HCEC 1CT (cell line): ENCODE measurements at places on chromosomes 11 and 22.

DNA sequence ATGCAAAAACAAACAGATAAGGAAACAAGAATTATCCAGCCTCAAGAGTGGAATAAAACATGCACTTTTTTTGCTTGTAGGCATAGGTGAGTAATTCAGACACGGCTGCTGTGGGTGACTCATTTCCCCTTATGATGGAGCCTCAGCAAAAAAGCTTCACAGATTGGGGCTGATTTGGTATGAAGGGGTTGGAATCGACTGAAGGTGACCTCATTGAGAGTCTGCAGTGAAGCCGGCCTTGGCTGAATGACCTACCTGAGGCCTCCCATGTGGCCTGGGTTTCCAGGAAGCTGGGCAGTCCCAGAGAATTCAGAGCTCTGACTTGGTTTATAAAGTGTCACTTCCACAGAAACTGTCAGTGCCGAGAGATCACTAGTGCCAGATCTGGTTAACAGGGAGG, 34.2 kb upstream of the VPREB1 start:
- DNase-seq = peak; percentile 66

DNA sequence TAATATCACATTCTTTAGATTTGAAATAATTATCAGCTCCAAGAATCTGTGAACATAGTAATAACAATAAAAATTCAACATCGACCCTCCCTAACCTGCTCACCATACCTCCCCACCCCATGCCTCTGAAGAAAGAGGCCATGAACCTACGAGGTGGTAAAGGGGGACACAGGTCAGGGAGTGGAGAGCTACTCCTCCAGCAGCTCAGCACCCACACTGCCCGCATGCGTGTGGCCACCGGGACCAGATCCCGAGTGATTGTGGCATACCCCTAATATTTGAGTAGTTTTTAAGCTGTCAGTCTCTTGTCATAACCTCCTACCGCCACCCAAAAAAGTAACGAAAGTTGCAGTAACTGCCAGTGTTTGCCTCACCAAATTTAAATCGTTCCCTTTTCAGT, 16.8 kb upstream of the ADSL start:
- no peak for DNase-seq

DNA sequence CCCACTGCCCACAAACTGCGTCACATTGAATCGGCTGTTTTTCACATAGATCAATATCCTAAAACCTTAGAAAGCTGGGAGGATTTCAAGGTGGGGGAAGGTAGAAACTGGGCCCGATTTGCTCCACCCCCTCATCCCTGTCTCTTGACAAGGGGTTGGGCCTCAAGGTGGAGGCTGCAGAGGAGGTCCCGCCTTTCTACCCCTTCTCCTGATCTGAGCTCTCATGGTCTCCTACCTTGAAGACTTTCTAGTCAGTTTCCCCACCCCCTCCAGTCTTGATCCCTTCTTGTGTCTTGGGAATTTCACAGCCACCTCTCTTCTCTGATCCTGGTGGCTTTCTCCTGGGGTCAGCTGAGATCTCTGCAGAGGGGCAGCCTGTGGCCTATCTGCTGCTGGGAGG, 4.5 kb upstream of the STARD10 start:
- DNase-seq = no peak

DNA sequence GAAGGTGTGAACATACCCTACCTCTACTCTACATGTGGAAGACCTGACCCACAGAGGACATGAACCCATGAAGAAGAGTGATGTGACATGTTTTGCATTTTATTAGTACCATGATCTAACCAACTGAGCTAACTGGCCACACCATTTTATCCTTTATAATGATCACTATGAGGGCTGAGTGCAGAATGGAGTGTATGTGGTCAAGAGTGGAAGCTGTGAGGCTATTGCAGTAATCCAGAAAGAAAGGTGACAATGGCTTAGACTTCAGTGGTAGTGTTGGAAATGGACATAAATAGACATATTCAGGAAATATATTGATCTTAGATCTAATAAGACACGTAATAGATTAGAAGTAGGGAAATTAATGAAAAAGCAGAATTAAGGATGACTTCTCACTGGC, 3.8 kb downstream of the SRSF8 start:
- no peak for DNase-seq

DNA sequence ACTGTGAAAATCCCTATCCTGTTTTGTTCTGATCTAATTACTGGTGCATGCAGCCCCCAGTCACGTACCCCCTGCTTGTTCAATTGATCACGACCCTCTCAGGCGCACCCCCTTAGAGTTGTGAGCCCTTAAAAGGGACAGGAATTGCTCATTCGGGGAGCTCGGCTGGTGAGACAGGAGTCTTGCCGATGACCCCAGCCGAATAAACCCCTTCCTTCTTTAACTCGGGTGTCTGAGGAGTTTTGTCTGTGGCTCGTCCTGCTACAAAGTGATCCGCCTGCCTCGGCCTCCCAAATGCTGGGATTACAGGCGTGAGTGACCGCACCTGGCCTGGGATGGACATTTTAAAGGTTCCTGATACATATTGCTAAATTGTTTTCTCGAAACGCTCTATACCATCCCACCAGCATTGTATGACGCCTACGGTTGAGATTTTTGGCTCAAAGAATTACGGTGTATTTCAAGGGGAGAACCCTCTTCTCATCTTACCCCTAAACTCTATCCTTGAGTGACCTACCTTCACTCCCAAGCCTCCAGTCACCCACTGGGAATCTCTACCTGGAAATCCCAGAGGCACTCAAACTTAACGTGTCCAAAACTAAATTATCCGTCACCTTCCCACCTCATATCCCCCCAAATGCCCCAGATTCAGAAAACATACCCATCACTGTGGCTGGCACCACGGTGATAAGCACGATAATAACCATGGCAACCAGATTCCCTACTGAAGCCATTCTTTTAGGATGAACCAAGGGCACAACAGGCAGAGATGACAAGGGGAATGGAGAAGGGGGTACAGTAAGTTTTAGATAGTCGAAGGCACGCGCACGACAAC, 789 bp upstream of the POLA2 start:
- no peak for DNase-seq

GRCh38 chr11:35780951-35781860, 118.6 kb downstream of the TRIM44 start:
- DNase-seq = peak; percentile 82
